ENCODE measurements at places on chromosomes 5 and 9. TPM values are rescaled to one million over a fixed set of nuclear protein-coding genes. Genes with fewer than 3 reads are reported as not detected.

DNA sequence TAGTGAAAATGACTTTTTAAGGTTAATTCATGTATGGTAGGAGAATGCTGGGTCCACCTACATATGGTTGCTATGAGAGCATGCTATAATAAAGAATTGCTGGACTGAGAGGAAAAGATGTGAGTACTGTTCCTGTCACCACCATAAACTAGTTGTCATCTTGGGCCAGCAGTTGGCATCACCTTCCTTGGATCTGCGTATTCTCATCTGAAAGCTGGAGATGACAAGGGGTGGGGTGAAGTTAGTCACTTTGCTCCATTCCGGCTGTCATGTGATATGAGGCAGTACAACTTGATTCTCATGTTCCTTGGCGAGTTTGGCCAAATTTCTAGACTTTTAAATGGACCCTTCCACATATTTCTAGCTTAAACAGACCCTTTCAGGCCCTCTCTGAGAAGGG, 33.3 kb downstream of the PIP5K1B start:
- no peak for DNase-seq

GRCh38 chr9:94839398-94839797, 112.9 kb downstream of the AOPEP start:
- DNase-seq: no peak

DNA sequence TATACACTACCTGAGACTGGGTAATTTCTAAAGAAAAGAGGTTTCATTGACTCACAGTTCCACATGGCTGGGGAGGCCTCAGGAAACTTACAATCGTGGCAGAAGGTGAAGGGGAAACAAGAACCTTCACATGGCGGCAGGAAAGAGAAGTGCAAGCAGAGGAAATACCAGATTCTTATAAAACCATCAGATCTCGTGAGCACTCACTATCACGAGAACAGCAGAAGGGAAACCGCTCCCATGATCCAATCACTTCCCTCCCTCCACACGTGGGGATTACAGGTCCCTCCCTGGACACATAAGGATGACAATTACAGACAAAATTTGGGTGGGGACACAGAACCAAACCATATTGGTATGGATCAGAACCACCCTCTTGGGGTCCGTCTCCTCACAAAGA, 44.2 kb upstream of the SPIN1 start:
- DNase-seq: no peak

DNA sequence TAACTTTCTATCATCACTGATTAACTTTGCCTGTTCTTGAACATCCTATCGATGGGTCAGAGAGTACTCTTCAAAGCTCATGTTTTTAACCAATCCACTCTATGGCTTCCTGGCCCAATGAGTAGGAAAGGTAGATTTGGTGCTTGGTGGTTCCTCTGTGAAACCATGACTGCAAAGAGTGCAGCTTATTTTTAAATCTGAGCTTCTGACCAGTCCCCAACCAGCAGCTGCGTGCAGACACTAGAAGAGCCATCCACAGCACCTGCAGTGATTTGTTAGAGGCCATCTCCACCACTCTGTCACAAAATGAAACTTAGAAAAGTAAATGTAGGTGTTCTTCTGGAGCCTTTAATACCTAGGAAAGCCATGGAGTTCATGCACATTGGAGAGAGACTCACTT, 107.3 kb upstream of the WWC1 start:
- no peak for DNase-seq

DNA sequence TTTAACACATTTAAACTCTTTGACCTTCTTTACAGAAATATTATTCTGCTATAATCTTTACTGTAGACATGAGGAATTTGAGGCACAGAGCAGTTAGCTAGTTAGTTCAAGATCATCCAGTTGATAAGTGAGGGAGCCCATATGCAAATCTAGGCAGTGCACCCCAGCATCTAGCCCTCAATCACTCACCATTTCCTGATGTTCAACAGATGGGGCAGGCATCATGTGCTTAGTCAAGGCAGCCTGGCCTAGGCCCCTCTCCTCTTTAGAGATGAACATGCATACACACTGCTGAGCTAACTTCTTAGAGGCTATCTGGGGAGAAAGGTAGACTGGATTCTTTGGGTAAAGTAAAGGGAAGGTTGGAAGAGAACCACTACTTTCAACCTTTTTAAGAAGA, 206.8 kb upstream of the SLC24A2 start:
- DNase-seq: no peak

DNA sequence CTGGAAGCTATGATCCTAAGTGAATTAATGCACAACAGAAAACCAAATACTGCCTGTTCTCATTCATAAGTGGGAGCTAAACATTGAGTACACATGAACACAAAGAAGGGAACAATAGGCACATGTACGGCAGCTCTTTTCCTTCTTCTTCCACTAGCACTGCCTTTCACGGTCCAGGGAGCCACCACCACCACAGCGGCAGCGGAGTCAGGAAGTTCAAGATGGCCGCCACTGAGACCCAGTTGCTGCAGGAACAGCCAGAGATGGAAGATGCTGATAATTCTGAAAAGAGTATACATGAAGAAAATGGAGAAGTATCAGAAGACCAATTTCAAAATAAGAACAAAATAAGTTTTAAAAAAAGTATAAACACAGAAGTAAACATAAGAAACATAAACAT, 39.5 kb upstream of the TNFSF15 start:
- no peak for DNase-seq

DNA sequence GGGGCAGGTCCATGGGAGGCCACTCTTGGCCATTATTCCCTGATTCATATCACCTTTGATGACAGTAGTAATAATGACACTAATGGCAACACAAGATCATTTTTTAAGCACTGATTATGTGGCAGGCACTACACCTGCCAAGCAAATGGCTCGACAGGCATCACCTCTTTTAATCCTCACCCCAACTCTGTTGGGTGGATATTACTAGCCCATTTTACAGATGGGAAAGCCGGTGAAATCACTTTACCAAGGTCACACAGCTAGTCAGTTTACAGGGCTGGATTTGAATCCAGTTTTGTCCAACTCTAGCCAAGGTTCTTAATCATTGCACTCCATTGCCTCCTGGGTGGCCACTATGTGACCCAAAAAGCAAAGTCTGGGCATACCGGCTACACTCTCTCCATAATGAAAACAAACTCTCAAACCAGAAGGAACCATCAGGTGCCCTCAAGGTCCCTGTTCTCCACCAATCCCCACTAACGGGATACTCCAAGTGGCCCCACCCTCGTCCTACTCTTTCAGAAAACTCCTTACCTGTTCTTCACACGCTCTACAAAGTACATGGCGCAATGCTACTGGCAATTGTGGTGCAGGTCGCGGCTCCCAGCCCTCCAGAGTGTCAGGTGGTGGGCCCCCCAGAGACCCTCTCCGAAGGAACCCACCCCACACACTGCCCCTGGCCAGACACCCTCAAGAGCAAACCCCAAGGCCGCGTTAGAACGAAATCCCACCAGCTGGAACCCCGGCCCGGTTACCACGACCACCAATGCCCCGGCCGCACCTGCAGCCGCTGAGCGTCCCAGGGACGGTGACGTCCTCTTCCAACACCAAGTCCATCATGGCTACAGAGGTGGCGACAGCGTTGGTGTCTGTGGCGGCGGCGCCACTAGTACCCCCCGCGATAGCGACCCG, 572 bp downstream of the CDK5RAP2 start:
- peak; percentile 45 for DNase-seq

- no peak for DNase-seq
These were observed 244.4 kb downstream of the COX7C start for GRCh38 chr5:86862093-86862492.

- no peak for DNase-seq
These were observed 376.0 kb upstream of the PAPPA start for GRCh38 chr9:115777610-115778009.

- peak; percentile 69 for DNase-seq
These were observed 815.5 kb downstream of the TLE1 start for GRCh38 chr9:80873861-80874260.

DNA sequence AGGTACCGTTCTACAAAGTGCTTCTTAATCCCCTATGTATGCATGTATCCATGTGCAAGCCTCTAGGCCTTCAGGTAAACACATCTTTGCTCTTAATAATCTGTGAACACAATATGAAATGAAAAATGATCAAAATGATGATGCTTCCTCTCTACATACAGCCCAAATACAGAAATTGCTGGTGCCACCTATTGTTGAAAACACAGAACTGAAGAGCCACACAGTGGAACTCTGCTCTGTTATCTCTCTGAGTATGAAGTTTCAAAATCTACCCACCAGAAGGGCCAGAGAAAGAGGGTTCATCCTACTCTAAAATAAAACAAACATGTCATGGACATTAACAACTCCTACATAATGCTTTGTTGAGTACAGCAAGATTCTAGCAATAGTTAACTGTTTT, 71.3 kb downstream of the GLIS3 start:
- DNase-seq: peak; percentile 23

- DNase-seq: no peak
These were observed 105.1 kb upstream of the GNA14 start for GRCh38 chr9:77753180-77753579.

- DNase-seq: no peak
These were observed 6.3 kb downstream of the SLC12A7 start for GRCh38 chr5:1105350-1106265.

DNA sequence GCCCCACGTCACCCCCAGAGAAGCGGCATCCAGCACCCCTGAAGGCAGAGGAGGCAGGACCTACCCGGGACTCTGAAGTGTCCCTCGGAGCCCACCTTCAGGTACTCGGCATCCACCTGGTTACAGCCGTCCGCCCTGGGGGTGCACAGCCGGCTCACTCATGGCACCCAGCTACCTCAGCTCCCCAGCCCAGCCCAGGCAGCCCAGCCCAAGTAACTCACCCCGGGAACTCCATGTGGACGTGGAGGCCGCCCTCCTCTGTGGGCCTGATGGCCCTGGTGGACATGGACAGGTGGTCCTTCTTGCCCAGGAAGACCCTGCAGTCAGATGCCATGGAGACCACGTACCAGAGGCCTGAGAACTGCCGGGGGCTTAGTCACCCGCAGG, 676 bp downstream of the LCN15 start:
- no peak for DNase-seq

DNA sequence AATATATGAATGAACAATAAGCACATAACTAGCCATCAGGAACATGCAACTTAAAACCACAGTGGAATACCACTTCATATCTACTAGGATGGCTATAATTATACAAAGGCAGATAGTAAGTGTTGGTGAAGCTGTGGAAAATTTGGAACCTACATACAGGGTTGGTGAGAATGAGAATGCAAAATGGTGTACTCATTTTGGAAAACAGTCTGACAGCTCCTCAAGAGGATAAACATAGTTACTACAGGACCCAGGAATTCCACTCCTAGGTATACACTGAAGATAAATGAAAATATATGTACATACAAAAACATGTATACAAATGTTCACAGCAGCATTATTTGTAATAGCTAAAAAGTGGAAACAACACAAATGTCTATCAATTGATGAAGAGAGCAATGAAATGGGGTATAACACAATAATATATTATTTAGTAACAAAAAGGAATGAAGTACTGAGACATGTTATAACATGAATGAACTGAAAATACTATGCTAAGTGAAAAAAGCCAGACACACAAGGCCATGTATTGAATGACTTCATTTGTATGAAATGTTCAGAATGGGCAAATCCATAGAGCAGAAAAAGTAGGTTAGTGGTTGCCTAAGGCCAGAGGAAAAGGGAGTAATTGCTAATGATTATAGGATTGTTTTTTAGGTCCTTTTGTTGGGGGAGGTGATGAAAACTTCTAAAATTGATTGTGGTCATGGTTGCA, 31.2 kb upstream of the CDK5RAP2 start:
- peak; percentile 19 for DNase-seq

GRCh38 chr5:143446535-143447226, 43.2 kb upstream of the NR3C1 start:
- no peak for DNase-seq

- peak; percentile 12 for DNase-seq
These were observed 144.0 kb downstream of the TMC1 start for GRCh38 chr9:72665421-72665820.

- no peak for DNase-seq
These were observed 45.7 kb upstream of the PITX1 start for GRCh38 chr5:135079760-135080159.

- no peak for DNase-seq
These were observed 74.4 kb downstream of the PDE6A start for GRCh38 chr5:149870232-149870631.

GRCh38 chr5:146622391-146622790, 106.4 kb upstream of the GPR151 start:
- DNase-seq: peak; percentile 19

DNA sequence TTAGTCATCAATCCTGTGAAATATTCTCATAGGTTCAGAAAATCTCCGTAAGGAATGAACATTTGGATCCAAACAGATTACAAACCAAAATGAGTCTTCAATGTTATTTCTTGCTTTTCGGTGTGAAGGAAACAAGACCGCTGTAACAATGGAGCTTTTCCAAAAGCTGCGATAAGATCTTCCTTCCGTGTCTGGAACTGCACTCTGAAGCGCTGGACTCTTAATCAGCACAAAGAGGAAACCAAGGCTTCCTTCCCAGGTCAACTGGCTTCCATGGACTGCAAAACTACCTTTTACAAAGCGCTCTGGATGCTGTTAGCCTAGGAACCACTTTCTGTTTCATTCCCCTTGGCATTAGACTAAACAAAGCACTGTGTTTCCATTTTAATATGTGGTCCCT, 137.9 kb upstream of the BASP1 start:
- DNase-seq: no peak

DNA sequence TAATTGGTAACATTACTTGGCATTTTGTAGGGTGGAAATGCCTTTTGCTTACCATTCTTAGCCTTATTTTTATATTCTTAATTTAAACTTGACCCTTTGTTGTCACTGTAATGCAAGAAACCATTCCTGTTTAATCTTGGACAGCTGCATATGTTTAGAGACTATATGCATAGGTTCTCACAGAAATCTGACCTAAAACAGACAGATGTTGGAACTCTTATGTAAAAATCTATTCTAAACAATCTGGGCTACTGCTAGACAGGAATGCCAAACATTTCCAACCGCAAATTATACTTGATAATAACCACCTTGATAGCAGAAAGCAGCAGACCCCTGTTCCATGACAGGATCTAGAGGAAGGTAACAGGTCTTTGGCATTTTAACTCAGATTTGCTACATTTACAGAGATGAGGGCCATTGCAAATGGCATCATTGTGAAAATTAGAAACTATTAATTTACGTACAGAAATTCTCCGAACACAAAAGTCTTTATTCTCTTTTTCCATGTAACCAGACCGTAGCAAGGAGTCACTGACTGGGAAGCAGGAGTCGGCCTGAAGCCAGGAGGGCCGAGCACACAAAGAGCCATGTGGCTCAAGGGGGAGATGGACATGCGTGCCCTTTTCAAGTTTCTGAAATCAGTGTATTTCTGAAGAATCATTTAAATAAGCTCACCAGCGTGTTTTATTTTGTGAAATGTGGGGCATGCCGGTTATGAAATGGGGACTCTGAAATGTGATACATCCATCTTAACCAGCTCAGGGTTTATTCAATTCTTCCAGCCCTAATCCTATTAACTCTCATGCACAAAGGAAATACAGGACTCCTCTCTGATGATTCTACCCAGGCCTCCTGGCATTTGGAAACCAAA, 139.3 kb downstream of the AOPEP start:
- no peak for DNase-seq

Gene ISL1
- total RNA-seq: not detected

Gene ADAMTSL1
- 5.3 TPM for total RNA-seq

Gene SH3RF2
- total RNA-seq: 5.9 TPM

Gene C8G
- total RNA-seq: not detected

Gene PCDHGA3
- total RNA-seq: not detected

Gene C5
- 11.5 TPM for total RNA-seq

Gene ZNF454
- not detected for total RNA-seq

Gene TMEM215
- not detected for total RNA-seq

Gene DCTN3
- 98.4 TPM for total RNA-seq

Gene SPINK13
- not detected for total RNA-seq

Gene NMUR2
- total RNA-seq: not detected

Gene TRIM52
- 13.2 TPM for total RNA-seq

Gene IFNK
- total RNA-seq: not detected

Gene SHOC1
- not detected for total RNA-seq

All from A172 (cell line).